ENCODE measurements at places on chromosomes 5 and 9.

DNA sequence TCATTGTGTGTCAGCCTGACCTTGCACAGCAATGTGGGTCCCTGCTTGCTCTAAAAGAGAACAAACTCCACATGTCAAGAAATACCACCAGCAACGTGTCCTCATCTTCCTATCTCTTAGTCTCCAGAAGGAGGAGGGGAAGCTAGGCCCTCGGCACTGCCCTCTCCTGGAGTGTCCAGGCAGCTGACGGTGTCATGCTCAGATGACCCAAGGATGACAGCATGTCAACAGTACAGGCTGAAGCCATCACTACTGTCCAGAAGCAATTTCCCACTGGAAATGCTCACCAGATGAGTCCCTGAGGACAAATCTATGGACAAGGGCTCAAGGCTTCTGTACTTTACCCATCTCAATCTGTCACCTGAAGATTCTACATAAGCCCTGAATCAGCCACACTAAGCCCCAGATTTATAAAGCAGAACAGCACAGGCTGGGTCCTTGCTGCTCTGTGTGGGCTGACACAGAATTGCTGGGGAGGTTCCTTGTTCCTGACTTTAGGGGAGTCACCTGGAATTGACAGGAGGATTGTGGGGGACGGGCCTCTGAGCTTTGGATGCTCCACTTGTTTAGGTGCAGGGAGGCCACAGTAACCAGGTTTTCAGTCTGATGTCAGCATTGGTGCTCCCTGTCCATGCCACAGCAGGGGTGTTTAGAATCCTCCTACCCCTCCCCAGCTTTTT lies 210.2 kb downstream of the DAB2IP start:
- DNase-seq, result no peak

DNA sequence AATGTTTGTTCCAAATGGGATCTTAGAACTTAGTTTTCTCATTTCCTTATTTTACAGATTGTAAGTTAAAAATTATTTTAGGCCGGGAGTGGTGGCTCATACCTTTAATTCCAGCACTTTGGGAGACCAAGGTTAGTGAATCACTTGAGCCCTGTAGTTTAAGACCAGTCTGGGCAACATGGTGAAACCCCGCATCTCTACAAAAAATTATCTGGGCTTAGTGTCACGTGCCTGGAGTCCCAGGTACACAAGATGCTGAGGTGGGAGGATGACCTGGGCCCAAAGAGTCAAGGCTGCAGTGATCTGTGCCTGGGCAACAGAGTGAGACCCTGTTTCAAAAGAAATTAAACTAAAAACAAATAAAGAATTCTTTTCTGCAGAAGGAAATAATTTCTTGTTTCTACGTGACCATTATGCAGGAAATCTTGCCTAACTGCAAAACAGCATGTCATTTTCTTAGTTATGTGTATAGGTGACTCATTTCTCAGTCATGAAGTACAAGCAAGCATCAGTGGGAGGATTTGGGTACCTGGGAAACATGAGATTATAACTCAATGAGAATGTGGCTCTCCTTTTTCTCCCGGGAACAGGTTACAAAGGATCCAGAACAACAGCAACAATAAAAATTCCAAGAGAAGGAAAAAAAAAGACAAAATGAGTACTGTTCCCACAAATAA lies 375.1 kb upstream of the ST8SIA4 start:
- DNase-seq, result no peak

GRCh38 chr9:129626625-129627284 lies 792 bp downstream of the NTMT1 start:
- DNase-seq, result no peak

- DNase-seq, result no peak
Observed at GRCh38 chr5:126506079-126506478, 82.9 kb downstream of the GRAMD2B start.

GRCh38 chr5:6788956-6789649 lies 75.9 kb downstream of the TENT4A start:
- no peak for DNase-seq

DNA sequence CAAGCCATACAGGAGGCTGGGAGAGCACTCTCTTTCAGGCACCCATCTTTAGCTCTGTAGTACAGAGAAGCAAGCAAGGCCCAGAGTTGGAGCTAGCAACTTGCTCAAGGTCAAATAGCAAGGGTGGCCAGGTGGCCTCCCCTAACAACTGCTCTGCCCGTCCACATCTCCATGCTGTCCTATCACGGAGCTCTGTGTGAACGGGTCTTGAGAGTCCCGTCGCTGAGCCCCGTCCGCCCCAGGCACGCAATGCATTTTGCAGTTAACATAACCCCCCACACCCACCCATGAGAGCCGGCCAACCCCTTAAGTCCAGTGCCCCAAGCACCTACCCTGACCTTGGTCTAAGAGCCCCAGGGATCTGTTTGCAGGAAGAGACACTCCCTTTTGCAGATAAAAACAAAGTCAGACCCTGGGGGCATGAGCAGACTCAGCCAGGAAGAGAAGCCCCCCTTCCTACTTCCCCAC lies 1.5 kb downstream of the RNF44 start:
- DNase-seq, result no peak

Measured in activated T-cell treated with anti-CD3 and anti-CD28 coated beads for 24 hours (primary cell).